ENCODE measurements at places on chromosomes 7 and 10. TPM values are rescaled to one million over a fixed set of nuclear protein-coding genes. Genes with fewer than 3 reads are reported as not detected.

DNA sequence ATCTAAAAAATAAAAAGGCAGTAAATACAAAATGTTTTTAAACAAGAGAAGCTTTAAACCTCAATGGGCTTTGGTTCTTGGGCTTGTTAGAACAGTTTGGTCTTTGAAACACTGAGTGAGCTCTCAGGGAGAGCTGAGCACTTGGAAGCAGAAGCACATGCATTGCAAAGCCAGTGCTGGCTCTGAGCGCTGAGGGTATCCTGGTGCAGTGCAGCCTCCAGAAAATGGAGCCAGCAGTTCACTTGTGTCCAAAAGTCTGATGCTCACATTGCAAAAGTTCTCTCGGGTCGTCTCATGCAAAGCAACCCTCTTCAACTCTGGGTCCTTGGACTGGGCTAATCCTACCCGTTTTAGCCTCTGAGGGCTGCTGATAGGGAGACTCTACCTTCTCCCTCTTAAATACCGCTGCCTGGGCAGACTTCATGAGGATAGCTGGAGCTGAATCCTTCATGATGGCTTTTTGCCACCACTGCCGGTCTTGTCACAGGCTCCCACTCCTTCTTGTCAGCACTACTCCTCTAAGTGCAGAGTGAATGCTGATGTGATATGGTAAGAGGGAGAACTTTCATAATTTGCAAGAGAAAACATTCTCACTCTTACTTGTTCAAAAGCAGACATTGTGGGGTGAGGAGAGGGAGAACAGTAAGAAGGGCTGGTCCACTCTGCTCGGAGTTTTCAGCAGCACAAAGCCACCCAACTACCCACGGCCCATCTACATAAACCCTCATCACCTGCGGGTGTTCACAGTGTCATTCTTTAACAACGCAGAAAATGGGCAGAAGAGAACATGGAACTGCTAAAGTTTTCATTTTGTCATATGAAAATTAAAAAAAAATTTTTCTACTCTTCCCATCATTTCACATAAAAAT lies 42.2 kb upstream of the BMPER start:
- no peak for DNase-seq

DNA sequence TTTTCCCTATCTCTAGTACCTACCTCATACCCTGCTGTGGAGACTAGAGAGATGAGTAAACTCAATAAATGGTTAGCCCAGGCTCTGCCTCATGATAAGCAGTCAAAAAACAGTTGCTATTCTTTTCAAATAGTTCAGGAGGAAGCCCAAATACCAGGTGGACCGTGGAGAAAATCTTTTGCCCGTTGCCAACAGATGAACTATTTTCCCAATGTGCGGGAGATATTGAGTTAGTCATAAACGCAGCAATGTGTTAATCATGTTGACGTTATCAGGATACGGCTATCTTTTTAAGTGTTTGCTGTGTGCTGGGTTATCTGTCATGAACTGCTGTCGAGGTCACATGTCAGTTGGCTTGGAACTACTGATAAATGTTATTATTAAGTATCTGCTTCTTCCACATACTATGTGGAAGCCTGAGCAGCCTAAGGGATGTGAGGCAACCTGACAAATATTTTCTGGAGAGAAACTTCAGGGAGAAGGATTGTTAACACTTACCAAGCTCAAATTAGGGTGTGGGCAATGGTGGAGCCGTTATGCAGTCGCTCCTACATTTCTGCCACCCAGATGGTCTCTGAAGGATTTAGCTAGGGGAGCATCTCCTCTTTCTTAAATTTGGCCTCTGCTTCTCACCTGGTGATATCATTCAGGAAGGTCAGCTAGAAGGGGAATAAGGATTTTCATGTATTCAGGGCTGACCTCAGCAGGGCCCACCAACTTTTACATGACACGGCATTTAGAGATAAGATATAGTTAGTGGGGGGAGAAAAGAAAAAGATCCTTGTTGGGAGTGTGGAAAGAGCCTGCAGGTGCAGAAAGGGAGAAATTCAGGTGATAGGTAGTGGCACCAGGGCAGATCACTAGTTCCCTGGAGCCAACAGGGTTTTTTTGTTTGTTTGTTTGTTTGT lies 33.5 kb upstream of the SLC26A3 start:
- DNase-seq: peak; percentile 27

DNA sequence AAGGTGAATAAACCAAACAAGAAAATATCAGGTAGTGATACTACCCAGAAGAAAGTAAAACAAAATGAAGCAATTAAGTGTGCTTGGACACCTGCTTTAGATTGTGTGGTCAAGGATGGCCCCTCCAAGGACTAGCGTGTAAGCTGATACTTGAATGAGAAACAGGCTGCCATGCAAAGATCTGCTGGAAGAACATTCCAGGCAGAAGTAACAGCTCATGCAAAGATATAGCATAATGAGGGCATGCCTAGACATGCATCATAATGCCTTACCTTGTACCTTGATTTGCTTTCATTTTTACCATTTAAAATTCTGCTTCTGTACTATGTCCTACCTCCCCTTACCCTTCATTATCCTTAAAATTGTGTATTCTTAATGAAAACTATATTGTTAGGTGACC lies 74.8 kb upstream of the HDAC9 start:
- no peak for DNase-seq

The ANKRD26 gene
- 17.1 TPM for total RNA-seq

GRCh38 chr7:30102281-30102680 lies 32.5 kb upstream of the MTURN start:
- no peak for DNase-seq

DNA sequence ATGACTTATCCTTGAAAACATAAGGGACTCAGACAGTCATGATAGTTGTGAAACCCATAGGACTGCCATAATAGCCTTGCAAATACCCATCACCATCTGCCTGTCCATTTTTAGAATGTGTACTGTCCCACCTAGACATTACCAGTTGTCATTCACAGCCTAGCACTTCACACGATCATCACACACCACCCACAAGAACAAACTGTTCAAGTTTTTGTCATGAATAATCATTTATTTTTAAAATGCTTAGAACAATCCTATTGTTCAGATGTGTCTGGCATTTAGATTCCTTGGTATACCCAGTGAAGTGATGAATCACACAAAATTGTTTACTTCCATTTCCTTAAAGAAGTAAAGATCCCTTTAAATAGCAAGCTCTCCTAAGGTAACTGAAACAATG lies 46.6 kb downstream of the CCDC3 start:
- DNase-seq: no peak

The SHH gene
- total RNA-seq: 0.03 TPM

The C10orf67 gene
- total RNA-seq: not detected

DNA sequence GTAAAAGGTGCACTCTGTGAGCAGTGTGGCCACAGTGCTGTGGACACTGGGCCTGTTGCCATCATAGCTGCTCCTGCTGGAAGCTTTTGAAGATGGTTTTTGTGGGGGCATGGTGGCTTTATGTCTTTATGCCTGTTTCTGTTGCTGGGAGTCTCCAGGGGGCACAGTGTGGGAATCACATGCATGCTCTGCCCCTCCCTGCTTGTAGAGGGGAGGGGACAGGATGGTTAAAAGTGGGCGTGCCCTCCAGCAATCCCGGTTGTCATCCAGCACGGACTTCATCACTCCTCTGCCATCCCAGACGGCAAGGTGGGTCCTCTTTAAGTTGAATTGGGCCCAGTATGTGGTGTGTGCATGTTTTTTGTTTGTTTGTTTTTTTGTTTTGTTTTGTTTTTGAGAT lies 20.2 kb downstream of the OGDH start:
- no peak for DNase-seq

DNA sequence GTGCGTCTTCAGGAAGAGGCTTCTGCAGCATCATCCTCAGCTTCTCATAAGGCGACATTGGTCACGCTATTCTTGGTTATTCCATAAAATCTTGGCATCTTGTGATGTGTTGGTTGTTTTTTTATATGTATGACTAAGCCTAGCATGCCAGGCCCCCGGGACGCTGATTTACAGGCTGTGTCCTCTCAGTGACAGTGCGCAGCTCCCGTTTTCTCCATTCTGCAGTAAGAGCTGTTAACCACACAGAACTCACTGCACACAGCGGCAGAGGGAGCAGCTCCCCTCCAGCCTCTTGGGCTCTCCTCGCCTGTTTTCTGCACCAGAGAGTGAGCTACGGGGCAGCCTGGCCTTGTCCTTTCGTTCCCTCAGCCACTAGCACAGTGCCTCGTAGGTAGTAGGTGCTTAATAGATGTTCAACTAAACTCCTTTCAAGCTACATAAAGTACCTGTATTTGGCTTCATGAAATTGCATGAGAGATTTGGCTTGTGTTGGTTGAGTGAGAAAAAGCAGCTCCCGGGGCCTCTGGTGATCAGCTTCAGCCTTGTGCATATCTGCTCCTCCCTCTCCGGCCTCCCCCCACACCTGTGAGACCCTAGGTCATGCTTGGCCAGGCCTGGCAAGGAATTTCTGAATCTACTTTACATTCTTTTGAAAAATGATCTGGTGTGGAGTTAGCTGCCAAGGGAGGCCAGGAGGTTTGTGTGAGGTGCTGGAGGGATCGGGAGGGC lies 116.2 kb downstream of the WDR37 start:
- peak; percentile 35 for DNase-seq

DNA sequence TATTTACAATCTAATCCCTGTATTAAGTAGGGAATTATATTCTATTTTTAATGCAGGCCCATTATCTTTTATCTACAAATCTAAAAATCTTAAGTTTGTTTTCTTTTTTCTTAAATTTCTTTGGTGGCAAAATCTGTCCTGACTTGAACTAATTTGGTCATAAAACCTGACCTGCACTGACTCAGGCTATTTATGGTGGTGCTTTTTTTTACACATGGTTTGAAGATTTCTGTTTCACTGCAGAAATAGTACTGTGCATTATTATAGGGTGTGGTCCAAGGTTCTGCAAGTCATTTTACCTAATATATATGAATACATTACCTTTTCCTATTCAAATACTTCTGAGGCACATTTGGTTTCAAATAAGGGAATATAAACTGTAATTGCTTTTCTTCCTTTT lies 137.0 kb downstream of the CD36 start:
- DNase-seq: no peak

Data from A172 (cell line).